ENCODE measurements at places on chromosomes 12 and 14. TPM values are rescaled to one million over a fixed set of nuclear protein-coding genes. Genes with fewer than 3 reads are reported as not detected.

- no peaks in the 10 kb centered on the region for H3K27me3 ChIP-seq
- peak overlapping the region; percentile 86 for H3K27ac ChIP-seq
- DNase-seq: no peak
- peaks cover 8% of the 10 kb centered on the region for H3K4me1 ChIP-seq
- peak overlapping the region; percentile 88 for H3K4me3 ChIP-seq
Observed at GRCh38 chr14:89415159-89415558, 1.9 kb downstream of the FOXN3 start.

GRCh38 chr14:74733221-74733620, 20.3 kb downstream of the FCF1 start:
- H3K4me3 ChIP-seq: no peak overlapping the region
- no peak for DNase-seq
- no peaks in the 10 kb centered on the region for H3K4me1 ChIP-seq
- H3K27me3 ChIP-seq: no peaks in the 10 kb centered on the region
- H3K36me3 ChIP-seq: peaks cover 1% of the 10 kb centered on the region
- no peak overlapping the region for H3K27ac ChIP-seq

NRL gene
- 0.77 TPM for total RNA-seq

EPYC gene
- not detected for total RNA-seq

KRT71 gene
- not detected for total RNA-seq

ITGA7 gene
- 130 TPM for total RNA-seq

BICDL1 gene
- not detected for total RNA-seq

Measured in fibroblast of lung (primary cell).